ENCODE measurements at places on chromosomes 2 and 18. TPM values are rescaled to one million over a fixed set of nuclear protein-coding genes. Genes with fewer than 3 reads are reported as not detected.

The UGT1A6 gene
- not detected for total RNA-seq

The GALNT3 gene
- 8.3 TPM for total RNA-seq

GRCh38 chr18:75161256-75162028, 47.5 kb downstream of the PTGR3 start:
- no peak for DNase-seq

GRCh38 chr18:21915546-21915945, 175.0 kb downstream of the MIB1 start:
- no peak for DNase-seq

DNA sequence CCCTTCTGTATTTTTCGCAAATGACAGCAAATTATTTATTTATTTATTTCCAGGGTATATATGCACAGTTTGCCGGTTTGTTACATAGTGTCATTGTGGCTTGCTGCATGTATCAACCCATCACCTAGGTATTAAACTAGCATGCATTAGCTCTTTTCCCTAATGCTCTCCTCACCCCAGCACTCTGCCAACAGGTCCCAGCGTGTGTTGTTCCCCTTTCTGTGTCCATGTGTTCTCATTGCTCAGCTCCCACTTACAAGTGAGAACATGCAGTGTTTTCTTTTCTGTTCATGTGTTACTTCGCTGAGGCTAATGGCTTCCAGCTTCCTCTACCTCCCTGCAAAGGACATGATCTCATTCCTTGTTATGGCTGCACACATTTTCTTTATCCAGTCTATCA, 592.3 kb downstream of the TRIB2 start:
- DNase-seq = no peak

DNA sequence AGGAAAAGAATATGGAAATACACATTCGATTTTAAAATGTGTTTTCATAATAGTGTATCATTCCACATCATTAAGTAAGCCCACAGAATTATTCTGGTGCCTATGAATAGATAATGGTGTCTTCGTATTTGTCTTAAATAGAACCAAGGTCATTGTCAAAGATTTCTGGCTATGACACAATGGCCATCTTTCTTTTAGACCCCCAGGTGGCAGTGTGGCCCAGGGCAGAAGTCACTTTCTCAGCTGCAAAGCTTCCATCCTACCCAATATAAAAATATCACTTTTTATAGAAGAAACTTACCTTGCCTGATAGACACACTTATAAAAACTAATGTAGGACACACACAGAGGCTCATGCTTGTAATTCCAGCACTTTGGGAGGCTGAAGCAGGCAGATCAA, 57.5 kb downstream of the ZRANB3 start:
- no peak for DNase-seq
